Smooth muscle cell of the brain vasculature (primary cell): ENCODE measurements at places on chromosomes 6 and 20.

DNA sequence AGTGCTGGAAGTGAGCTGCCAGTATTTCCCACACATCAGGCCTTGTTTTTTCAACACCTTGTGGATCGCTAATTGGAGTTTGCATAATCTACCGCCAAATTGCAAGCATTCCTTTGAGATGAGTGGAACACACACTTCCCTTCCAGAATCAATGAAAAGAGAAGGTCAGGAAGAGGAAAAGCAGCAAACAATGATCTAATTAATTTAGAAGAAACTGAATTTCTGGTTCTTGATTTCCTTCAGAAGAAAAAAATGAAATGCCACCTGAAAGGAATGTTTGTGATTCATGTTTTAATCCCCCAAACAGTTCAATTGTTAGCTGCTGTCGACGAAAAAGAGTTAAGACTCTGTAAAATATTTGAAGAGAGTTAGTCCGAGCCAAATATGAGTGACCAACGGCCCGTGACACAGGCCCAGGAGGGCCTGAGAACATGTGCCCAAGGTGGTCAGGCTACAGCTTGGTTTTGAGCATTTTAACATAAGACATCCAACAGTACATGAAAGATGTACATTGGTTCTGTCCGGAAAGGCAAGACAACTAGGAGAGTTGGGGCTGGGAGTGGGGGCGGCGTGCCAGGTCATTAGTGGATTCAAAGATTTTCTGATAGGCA lies 182.3 kb downstream of the MTFR2 start:
- no peak for DNase-seq

DNA sequence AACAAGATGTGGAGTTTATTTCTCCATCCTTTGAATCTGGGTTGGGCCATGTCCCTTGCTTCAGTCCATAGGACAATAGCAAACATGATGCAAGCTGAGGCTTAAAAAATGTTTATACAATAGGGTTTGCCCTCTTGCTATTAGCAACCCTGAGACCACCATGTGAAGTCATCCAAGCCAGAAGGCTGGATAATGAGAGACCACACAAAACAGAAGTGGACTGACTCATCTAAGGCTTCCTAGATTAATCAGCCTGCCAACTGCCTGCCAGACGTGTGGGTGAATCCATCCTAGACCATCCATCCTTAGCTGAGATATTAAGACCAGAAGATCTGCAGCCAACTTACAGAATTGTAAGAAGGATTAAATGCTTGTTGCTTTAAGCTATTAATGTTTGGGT lies 38.1 kb upstream of the ISM1 start:
- DNase-seq, result no peak

DNA sequence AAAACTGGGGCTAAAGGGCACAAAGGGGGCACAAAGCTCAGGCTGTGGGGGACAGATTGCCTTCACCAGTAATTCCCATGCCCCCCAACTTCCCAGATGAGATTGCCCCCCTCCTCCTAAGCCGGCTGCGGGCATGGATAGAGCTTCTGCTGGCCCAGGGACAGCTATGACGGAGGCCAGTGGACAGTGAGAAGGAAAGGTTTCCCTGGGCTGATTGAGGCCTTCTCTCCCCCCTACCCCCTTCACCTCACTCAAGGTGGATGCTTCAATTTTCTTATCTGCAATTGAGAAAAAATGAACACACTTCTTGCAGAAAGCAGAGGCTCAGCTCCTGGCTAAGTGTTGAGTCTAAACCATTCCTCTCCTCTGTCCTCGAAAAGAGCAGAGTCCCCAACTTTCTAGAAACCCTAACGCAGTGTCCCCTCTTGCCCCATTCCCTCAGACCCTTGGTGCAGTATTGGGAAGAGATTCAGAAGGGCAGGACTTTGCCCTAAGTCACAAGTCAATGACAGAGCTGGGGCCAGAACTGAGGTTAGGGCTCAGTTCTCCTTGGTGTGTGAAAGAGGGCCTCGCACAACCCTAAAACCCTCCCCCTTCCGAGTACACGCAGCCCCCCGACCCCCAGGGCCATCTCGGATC lies 808 bp downstream of the SDC4 start:
- no peak for DNase-seq

DNA sequence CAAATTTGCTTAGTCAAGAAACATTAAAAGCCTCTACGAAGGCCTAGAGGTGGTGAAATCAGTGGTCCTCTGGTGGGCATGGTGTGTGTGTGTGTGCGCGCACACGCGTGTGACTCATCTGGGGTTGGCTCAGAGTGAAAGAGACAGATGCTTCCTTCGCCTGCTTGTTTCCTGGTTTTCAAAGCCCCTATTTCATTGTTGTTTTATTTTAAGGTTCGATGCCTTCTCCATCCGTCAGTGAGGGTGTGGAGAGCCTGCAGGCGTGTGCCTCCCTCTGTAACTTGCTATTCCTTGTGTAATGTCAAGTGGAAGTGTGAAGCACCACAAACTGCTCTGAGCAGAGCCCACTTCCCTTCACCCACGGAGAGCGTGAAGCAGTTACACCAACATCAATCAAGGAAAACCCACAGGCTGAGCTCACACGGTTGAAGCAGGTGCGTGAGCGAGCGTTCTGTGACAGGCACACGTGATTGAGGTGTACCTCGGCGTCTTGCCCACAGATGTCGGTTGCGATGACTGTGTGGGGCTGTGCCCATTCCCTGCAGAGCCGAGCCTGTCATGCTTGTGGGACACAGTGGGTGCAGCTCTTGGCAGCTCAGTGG lies 233.9 kb downstream of the PRL start:
- DNase-seq, result no peak

DNA sequence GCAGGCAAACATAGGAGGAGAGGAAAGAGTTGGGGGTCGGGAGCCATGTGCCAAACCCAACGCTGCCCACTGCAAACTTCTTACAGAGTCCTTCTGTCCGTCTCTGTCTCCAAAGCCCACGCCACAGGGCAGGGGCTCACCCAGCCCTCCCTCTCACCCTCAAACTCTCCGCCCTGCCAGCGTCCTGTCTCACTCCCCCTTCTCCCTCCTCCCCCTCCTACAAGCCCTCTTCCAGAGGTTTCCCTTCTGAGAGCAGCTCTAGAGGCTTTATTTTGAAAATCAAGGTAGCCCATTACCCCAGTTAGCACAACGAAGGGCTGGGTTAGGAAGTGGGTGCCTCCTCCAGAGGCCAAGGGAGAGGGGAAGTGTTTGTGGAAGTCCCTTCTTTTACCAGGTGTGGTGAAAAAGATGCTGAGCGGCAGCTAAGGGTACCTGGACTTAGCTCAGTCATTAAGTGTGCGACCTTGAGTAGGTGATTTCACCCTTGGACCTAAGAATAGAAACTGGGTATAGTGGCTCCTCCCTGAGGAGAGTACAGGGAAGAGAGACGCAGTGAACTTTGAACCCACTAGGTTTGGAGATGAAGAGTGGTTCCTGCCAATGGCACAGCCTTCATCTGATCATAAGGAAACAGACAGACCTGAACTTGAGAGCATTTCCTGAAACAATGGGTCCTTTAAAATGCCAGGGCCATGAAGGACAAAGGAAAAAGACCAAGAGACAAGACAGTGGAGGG lies 123.8 kb downstream of the BANF2 start:
- no peak for DNase-seq

DNA sequence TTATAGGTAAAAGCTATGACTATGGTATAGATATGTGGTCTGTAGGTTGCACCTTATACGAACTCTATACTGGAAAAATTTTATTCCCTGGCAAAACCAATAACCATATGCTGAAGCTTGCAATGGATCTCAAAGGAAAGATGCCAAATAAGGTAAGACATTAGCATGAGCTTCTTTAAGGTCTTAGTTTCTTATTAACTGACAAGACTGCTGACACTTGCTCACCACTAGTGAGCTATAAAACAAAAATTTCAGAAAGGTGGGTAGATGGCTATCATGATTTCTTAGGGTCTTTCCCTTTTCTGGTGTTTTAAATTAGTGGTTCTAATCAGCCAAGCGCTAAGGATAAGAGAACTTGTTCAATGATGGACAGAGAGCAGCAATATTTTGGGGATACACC lies 21.9 kb downstream of the FAM217A start:
- DNase-seq, result no peak
